Transverse colon (tissue), 4 donors: ENCODE measurements at places on chromosomes 12 and 14.
A peak's percentile ranks its signal among the peaks of the same experiment; 100 is the strongest.

DNA sequence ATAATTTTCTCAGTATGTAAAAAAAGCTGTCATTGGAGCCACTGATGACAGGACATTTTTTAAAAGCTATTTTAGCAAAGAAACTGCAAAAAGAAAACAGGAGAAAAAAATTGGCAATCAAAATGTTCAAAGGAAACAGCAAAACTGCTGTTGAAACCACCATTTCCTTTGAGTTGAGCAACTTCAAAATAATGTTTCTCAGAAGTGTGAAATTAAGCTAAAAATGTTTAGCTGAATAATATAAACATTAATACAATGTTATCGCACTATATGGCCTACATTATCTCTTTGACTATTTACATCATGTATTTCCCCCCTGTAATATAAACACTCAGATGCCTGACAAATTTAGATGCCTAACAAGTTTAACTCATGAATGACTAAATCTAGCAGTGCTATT lies 23.4 kb upstream of the GLIPR1 start:
- H3K27ac ChIP-seq = no peak overlapping the region
- no peaks in the 10 kb centered on the region for H3K27me3 ChIP-seq
- no peak for DNase-seq
- no peaks in the 10 kb centered on the region for H3K36me3 ChIP-seq
- H3K4me1 ChIP-seq = no peaks in the 10 kb centered on the region

- no peak for DNase-seq
- H3K4me1 ChIP-seq = no peaks in the 10 kb centered on the region
- H3K4me3 ChIP-seq = no peak overlapping the region
- H3K27ac ChIP-seq = no peak overlapping the region
- H3K27me3 ChIP-seq = no peaks in the 10 kb centered on the region
Measured at GRCh38 chr12:95763809-95764253, 26.7 kb downstream of the NTN4 start.

GRCh38 chr12:31819427-31819826 lies 90.6 kb upstream of the AMN1 start:
- no peaks in the 10 kb centered on the region for H3K27me3 ChIP-seq
- no peak overlapping the region for H3K27ac ChIP-seq
- H3K4me1 ChIP-seq = no peaks in the 10 kb centered on the region
- DNase-seq = no peak
- H3K4me3 ChIP-seq = no peak overlapping the region

GRCh38 chr14:23612354-23612732 lies 23.8 kb upstream of the DHRS2 start:
- no peak overlapping the region for H3K27ac ChIP-seq
- peaks cover 34% of the 10 kb centered on the region for H3K4me1 ChIP-seq
- no peak overlapping the region for H3K4me3 ChIP-seq
- no peaks in the 10 kb centered on the region for H3K27me3 ChIP-seq

GRCh38 chr14:103994535-103995184 lies 52.3 kb upstream of the RD3L start:
- H3K27me3 ChIP-seq = peaks cover 34% of the 10 kb centered on the region
- no peaks in the 10 kb centered on the region for H3K36me3 ChIP-seq
- DNase-seq = no peak
- H3K27ac ChIP-seq = no peak overlapping the region
- no peaks in the 10 kb centered on the region for H3K4me1 ChIP-seq

DNA sequence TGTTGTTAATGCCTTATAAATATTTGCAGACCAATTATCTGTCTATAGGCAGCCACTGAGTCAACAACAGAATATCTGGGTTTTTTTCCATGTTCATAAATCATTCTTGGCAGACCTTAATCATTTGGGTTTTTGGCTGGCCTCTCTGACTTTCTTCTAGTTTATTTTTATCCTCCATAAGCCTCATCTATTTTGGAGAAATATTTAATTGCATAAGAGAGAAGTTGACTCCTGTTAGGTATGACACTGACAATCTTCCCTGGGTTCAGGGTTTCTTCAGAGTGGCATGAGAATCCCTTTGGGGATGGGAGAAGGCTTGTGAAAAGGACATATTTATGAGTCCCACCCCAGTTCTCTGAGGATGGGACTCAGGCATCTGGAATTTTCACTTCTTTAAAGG lies 299.8 kb downstream of the NRXN3 start:
- no peaks in the 10 kb centered on the region for H3K36me3 ChIP-seq
- H3K27ac ChIP-seq = no peak overlapping the region
- DNase-seq = no peak
- no peaks in the 10 kb centered on the region for H3K4me1 ChIP-seq
- no peak overlapping the region for H3K4me3 ChIP-seq
- H3K27me3 ChIP-seq = no peaks in the 10 kb centered on the region

GRCh38 chr12:92155733-92156132 lies 10.1 kb upstream of the BTG1 start:
- no peak overlapping the region for H3K27ac ChIP-seq
- DNase-seq = no peak
- H3K4me1 ChIP-seq = no peaks in the 10 kb centered on the region
- H3K4me3 ChIP-seq = no peak overlapping the region

GRCh38 chr14:74508844-74509428 lies 15.4 kb downstream of the ISCA2 start:
- H3K36me3 ChIP-seq = no peaks in the 10 kb centered on the region
- DNase-seq = no peak
- no peak overlapping the region for H3K4me3 ChIP-seq

- no peaks in the 10 kb centered on the region for H3K36me3 ChIP-seq
- peak overlapping the region; percentile 53 for H3K4me3 ChIP-seq
- no peak for DNase-seq
- peak overlapping the region; percentile 94 for H3K27ac ChIP-seq
- H3K4me1 ChIP-seq = peaks cover 25% of the 10 kb centered on the region
Measured at GRCh38 chr14:60164404-60164711, 840 bp downstream of the DHRS7 start.

- DNase-seq = no peak
- H3K36me3 ChIP-seq = no peaks in the 10 kb centered on the region
- H3K27me3 ChIP-seq = no peaks in the 10 kb centered on the region
- H3K27ac ChIP-seq = no peak overlapping the region
Measured at GRCh38 chr12:95736631-95737030, 53.9 kb downstream of the NTN4 start.

GRCh38 chr14:23433457-23433856 lies 2.0 kb downstream of the MYH7 start:
- H3K36me3 ChIP-seq = no peaks in the 10 kb centered on the region
- no peak overlapping the region for H3K4me3 ChIP-seq

- H3K36me3 ChIP-seq = no peaks in the 10 kb centered on the region
- H3K4me3 ChIP-seq = no peak overlapping the region
- H3K27me3 ChIP-seq = no peaks in the 10 kb centered on the region
- H3K27ac ChIP-seq = peak overlapping the region; percentile 71
Measured at GRCh38 chr12:50066402-50066801, 9.0 kb downstream of the ASIC1 start.

- DNase-seq = no peak
- no peak overlapping the region for H3K4me3 ChIP-seq
- no peaks in the 10 kb centered on the region for H3K36me3 ChIP-seq
Measured at GRCh38 chr12:105671720-105672119, 341.2 kb downstream of the C12orf75 start.

- H3K4me1 ChIP-seq = no peaks in the 10 kb centered on the region
- H3K36me3 ChIP-seq = no peaks in the 10 kb centered on the region
- no peaks in the 10 kb centered on the region for H3K27me3 ChIP-seq
- no peak overlapping the region for H3K4me3 ChIP-seq
- no peak for DNase-seq
Measured at GRCh38 chr14:25274529-25274928, 224.6 kb upstream of the STXBP6 start.

GRCh38 chr12:38124247-38125012 lies 192.1 kb upstream of the ALG10B start:
- DNase-seq = peak; percentile 10
- H3K27ac ChIP-seq = no peak overlapping the region
- H3K27me3 ChIP-seq = no peaks in the 10 kb centered on the region
- H3K4me3 ChIP-seq = no peak overlapping the region

DNA sequence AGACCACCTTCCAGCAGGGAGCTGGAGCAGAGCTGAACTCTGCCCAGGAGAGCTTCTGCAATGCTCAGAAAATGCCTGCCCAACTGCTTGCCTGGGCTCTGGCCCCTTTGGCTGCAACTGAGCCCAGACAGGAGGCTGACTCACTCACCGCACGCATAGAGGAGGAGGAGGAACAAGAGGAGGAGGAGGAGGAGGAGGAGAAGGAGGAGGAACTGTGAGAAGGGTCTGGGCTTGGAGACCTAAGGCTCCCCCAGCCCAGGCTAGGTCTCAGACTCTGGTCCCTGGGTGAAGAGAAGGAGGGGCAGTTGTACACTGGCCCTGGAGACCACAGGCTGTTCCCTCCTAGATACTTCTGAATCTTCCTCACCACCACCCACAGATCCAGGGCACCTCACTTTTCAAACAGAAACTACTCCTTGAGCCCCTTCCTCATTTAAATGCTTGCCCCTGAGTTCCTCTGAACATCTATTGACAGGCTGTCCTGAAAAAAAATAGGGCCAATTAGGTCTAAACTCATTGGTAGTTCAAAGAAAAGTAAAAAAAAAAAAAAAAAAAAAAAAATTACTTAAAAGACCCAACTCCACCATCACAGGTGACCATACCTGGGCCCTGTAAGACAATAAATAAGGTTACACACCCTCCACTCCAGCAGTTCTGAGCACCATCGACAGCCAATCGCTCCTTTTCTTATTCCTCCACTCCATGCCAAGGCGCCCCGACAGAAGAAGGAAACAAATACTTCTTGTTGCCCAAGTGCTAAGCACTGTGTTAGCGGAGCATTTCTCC lies 674 bp downstream of the VDR start:
- peak; percentile 73 for DNase-seq
- H3K27ac ChIP-seq = peak overlapping the region; percentile 88
- no peaks in the 10 kb centered on the region for H3K27me3 ChIP-seq
- no peaks in the 10 kb centered on the region for H3K36me3 ChIP-seq

GRCh38 chr14:69719501-69719951 lies 47.4 kb upstream of the SRSF5 start:
- DNase-seq = peak; percentile 37
- no peak overlapping the region for H3K4me3 ChIP-seq
- H3K36me3 ChIP-seq = no peaks in the 10 kb centered on the region
- no peaks in the 10 kb centered on the region for H3K27me3 ChIP-seq
- H3K4me1 ChIP-seq = peaks cover 31% of the 10 kb centered on the region
- peak overlapping the region; percentile 62 for H3K27ac ChIP-seq

DNA sequence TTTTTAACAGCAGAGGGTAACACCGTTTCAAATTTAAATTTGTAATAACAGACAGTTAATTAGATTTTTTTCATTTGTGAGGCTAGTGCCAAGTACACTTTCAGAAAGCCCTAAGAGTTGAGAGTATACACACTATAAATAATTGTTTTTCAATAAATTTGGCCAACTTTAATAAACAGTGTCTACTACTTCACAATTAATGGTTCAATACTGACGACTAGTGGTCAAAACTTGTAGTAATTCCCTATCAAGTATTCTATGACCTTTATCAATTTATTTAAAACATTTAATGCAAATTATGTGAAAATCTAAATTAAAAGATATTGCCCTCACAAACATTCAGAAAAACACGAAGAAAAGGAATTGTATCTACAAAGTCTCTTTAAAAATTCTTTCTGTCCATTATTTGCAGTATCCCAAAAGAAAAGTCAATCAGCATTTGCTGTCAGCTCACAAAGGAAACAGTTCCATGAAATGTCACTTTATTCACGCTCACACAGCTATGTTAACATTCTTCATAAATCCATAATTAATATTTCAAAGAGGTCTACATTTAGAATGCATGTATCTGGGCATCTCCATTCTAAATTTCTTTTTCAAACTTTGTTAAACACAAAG lies 91.2 kb downstream of the CEP128 start:
- no peak for DNase-seq
- H3K27me3 ChIP-seq = no peaks in the 10 kb centered on the region
- no peak overlapping the region for H3K4me3 ChIP-seq

GRCh38 chr14:77868552-77869285 lies 68.8 kb downstream of the ADCK1 start:
- no peaks in the 10 kb centered on the region for H3K4me1 ChIP-seq
- no peaks in the 10 kb centered on the region for H3K27me3 ChIP-seq
- H3K4me3 ChIP-seq = no peak overlapping the region

DNA sequence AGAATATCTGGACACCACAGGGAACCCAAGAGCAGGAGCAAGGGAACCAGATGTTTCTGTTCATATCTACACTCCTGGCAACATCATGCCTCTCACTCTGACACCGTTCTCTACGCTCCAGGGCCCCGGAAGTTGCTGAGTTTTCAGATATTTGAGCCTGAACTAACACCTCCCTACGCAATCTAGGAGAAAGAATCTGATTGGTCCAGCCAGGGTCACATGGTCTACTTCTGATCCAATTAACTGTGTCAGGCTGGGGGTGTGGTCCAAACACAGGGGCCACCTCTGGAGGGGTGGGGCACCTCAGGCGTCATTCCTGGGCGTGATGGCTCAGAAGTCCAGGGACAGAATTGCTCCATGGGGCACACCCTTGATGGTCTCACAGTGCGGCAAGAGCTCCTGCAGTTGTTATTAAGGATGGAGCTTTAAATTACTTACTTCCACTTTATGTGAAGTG lies 165.5 kb downstream of the PTPN11 start:
- no peaks in the 10 kb centered on the region for H3K36me3 ChIP-seq
- H3K4me3 ChIP-seq = no peak overlapping the region
- DNase-seq = no peak

DNA sequence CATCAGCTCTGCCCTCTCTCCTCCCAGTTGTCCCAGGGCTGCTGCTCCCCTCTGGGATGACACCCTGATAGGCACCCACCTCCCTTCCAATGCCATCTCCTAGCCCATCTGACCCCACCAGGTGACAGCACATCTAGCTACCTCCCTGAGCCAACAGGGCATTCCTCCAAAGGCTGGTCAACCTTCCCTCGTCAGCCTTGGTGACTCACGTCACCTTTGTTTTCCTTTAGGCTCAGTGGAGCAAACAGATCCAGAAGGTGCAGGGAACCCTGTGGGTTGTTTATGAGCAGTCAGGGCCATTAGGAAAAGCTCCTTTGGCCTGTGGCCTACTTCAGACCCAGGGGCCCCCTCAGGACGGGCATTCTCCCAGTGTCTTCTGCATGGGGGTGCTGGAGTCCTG lies 32.4 kb downstream of the PIGH start:
- H3K27ac ChIP-seq = no peak overlapping the region
- no peaks in the 10 kb centered on the region for H3K36me3 ChIP-seq
- no peaks in the 10 kb centered on the region for H3K27me3 ChIP-seq
- H3K4me3 ChIP-seq = no peak overlapping the region

DNA sequence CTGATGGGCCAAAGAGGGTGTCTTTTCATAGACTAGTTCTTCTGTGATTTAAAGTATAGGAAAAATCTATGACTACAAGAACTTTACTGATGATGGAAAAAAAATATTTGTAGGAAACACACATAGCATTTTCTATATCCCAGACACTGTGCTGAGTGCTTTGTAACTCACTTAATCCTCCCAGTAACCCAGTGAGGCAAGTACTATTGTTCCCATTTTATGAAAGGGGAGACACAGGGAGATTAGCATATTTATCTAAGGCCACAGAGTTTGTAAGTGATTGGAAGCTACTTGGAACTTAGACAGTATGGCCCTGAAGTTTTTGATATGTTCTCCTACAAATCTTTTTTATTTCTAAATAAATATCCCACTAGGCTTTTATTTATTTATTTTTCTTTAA lies 19.9 kb downstream of the PRPF39 start:
- H3K27me3 ChIP-seq = no peaks in the 10 kb centered on the region
- H3K36me3 ChIP-seq = peaks cover 24% of the 10 kb centered on the region
- DNase-seq = no peak
- H3K4me1 ChIP-seq = peaks cover 13% of the 10 kb centered on the region
